ENCODE measurements at places on chromosomes 3 and 15.

DNA sequence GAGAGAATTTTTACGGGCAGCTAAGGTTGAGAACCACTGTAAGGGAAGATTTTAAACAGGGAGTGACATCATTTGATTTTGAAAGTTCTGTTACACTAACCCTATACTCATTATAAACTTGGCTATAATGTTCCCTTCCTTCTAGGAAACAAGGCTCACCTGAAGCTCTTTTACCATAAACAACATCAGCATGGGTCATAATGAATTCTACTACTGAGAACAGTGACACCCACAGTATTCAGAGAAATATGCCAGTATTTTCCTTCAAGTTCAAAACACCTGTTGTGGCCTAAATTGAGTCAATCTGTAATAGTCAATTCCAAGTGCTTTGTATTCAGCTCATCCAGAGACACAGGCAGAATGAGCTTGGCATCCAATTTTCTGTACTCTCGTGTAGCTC, 175.3 kb upstream of the STT3B start:
- DNase-seq = no peak

- no peak for DNase-seq
These were observed 46.8 kb downstream of the ITGB5 start for GRCh38 chr3:124840331-124840730.

GRCh38 chr3:59424268-59425010, 374.6 kb upstream of the CFAP20DC start:
- DNase-seq = no peak

- DNase-seq = no peak
These were observed 812 bp downstream of the P4HTM start for GRCh38 chr3:48990636-48991469.

GRCh38 chr15:91214675-91215590, 114.9 kb downstream of the SV2B start:
- DNase-seq = no peak

GRCh38 chr3:155356594-155357370, 63.3 kb upstream of the STRIT1 start:
- no peak for DNase-seq

DNA sequence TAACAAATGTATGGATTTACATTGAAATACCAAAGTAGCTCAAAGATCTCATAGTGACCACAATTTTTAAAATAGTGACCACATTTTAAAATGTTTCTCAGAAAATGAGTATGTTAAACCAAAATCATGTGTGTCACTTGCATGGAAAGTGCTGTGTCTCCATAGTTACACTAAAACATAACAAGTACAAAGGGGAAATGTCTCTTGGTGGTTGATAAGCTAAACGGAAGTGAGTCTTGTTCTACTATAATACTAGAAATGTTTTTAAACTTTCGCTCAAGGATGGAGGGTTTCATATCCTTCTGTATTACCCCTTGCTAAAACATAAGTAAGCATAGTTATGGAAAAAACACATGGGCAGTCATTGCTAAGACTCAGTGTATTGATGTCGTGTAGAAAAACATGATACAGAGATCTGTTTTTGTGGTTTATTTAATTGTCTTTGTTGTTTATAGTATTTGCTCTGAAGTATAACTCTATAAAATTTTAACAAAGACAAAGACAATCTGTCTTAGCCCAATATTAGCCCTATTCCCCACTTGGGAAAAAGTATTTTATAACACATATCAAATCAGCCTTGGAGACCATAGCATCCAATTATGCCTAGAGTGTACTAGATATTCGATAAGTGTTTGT, 27.0 kb upstream of the DENND4A start:
- DNase-seq = no peak

DNA sequence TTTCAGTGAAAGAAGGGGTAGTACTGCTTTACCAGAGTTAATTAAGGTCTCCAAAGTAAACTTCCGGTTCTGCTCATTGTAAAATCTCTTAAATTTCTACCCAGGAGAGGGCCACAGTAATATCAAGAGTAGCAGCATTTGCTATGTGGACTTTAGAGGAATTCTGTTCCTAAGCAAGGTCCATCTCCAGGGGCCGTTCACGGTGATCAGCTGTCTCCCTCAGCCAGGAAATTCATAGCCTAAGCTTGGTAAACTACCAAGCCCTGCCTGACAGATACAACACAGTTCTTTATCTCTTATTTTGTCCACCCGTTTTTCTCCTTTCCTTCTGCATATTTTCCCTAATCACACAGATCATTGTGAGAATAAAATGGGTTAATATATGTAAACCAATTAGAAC, 2.3 kb downstream of the DUT start:
- no peak for DNase-seq

Measured in SW 1271 (cell line).